ENCODE measurements at places on chromosomes 6 and 20.

- DNase-seq = no peak
Observed at GRCh38 chr6:31871046-31871659, 7.6 kb downstream of the SLC44A4 start.

DNA sequence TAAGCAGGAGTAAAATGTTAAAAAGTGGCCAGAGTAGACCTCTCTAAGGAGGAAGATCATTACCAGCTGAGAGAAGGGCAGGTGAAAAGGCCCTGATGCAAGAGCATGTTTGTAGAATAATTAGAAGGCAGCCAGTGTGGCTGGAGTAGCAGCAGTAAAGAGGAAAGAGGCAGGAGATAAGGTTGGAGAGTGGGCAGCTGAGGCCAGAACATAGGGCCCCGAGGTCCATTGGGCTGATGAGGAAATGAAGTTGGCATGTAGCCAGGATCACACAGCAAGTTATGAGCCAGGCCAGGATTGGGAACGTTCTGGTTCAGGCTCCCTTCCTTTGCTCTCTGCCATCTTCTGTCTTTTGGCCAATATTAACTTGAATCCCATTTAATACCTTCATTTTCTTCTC, 51.6 kb downstream of the RALY start:
- no peak for DNase-seq

DNA sequence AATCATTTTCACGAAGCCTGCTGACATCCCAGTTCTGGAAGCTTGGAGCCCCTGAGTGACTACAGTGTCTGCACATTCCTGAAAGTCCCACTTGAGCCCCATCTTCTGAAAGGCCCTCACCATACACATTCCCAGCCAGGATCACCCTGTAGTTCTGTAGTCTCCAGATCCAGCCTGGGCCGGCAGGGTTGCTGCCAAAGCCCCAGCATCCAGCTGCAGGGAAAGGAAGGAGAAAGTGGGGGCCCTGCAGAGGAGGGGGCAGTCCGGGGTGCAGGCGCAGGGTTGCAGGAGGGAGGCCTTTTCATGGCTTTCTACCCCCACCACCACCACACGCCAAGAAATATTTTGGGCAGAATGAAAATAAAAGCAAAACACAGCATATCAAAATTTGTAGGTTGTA, 26.0 kb downstream of the MDFI start:
- no peak for DNase-seq

DNA sequence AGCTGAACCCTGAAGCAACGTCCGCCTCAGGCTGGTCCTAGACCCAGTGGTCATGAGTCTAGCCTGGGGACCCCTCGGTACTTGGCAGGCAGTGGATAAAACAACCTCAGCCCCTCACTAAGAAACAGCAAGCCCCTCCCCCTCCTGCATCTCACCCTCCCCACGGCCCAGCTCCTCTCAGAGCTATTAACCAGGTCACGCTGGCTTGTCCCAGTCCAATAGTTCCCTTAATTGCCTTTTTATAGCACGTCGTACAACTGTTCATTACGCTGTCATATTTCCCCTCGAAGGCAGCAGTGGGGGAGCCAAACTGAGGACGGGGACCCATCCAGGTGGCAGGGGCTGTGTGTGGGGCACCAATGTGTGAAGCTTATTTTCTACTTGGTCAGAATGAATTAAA, 8.6 kb upstream of the SLC32A1 start:
- DNase-seq = no peak

DNA sequence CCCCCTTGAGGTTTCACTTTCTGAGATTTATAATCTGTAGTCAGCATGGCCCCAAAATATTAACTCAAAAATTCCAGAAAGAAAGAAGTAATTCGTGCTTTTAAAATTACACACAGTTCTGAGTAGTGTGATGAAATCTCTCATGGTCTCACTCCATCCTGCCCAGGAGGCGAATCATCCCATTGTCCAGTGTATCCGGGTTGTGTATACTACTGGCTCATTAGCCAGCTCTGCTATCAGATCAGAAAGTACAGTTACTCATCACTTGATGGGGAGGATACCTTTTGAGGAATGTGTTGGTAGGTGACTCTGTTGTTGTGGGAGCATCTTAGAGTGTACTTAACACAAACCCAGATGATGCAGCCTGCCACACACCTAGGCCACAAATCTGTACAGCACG, 65.2 kb downstream of the CDC5L start:
- DNase-seq = no peak

- DNase-seq = no peak
Observed at GRCh38 chr6:80148220-80148619, 41.7 kb downstream of the BCKDHB start.

DNA sequence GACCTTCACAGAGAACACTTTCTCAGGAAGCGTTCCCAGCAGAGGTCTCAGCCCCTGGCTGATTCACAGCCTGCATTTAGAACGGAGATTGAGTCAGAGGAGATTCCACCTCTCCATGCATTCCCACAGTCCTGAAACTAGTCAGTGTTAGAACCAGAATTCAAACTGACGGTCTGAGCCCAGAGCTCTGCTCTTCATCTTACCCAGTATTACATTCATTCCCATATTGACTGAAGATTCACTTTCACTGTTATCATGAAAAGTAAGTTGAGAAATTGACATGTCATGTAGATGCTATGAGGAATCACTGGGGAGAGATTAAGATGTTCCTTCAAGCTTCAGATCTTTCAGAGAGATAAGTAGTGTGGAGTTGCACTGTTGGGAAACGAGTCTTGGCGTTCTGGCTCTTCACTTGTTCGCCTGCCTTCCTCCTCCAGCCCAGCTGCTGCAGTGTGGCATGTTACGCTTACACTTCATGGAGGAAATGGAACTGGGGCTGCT, 28.3 kb downstream of the MAS1 start:
- no peak for DNase-seq

- DNase-seq = no peak
Observed at GRCh38 chr20:9635750-9636149, 121.4 kb downstream of the LAMP5 start.

DNA sequence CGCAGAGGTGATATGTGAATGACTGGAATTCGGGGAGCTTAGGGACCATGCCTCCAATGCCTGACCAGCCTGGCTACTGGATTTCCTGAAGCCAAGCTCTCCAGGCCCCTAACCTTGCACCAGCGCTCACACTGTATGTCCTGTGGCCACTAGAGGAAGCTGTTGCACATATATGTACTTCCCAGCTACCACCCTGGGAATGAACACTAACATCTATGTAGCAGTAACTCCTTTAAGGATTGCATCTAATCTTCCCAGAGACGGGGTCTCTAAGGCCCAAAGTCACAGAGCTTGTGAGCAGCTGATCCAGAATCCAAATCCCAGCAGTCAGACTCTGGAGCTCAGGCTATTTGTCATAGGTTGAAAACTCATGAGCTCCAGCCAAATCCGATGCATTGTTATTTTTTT, 20.4 kb upstream of the BPIFB1 start:
- peak; percentile 94 for DNase-seq

- no peak for DNase-seq
Observed at GRCh38 chr6:87656857-87657256, 45.2 kb downstream of the AKIRIN2 start.

GRCh38 chr6:107803957-107804356, 20.2 kb downstream of the SCML4 start:
- no peak for DNase-seq

DNA sequence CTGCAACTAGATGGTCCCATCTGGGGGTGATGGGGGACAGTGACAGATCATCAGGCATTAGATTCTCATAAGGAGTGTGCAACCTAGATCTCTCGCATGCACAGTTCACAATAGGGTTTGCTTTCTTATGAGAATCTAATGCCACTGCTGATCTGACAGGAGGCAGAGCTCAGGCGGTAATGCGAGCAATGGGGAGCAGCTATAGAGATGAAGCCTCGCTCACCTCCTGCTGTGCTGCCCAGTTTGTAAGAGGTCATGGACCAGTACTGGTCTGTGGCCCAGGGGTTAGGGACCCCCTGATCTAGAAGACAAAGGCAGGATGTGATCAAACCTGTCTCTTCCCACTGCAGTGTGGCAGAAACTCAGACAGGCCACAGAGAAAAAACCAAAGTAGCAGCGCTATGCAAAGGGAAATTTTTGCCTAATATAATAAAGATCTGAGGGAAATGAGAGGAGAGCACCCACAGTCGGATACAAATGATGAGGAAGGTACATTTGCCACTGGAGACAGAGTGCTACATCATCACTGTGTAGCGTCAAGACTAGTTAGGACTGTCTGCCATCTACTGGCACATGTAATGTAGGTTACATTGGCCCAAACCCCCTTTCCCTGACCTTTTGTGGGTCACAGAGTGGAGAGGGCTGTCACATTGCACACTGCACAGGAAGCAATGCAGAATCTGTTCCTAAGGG, 4.1 kb upstream of the LY86 start:
- DNase-seq = no peak

GRCh38 chr20:51584737-51585136, 42.2 kb upstream of the NFATC2 start:
- no peak for DNase-seq

- DNase-seq = no peak
Observed at GRCh38 chr6:10962673-10963072, 75.8 kb downstream of the SYCP2L start.

GRCh38 chr6:5968817-5969734, 37.6 kb downstream of the NRN1 start:
- peak; percentile 11 for DNase-seq

DNA sequence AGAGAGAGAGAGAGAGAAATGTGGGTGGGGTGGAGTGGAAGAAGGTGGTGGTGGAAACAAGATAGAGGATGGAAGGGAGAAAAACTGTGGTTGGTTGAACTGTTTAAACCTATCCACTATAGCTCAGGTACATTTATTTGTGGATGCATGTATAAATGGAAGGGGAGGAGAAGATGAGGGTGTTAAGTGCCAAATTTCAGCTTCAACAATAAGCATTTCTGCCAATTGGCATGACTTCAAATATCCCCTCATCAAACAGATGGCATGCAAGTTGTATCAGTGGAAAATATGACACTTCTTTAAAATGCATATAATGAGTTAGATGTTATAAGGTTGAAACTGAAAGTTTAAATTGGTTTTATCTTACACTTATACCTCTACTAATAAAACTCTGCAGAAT, 216.1 kb downstream of the LMBRD1 start:
- no peak for DNase-seq

DNA sequence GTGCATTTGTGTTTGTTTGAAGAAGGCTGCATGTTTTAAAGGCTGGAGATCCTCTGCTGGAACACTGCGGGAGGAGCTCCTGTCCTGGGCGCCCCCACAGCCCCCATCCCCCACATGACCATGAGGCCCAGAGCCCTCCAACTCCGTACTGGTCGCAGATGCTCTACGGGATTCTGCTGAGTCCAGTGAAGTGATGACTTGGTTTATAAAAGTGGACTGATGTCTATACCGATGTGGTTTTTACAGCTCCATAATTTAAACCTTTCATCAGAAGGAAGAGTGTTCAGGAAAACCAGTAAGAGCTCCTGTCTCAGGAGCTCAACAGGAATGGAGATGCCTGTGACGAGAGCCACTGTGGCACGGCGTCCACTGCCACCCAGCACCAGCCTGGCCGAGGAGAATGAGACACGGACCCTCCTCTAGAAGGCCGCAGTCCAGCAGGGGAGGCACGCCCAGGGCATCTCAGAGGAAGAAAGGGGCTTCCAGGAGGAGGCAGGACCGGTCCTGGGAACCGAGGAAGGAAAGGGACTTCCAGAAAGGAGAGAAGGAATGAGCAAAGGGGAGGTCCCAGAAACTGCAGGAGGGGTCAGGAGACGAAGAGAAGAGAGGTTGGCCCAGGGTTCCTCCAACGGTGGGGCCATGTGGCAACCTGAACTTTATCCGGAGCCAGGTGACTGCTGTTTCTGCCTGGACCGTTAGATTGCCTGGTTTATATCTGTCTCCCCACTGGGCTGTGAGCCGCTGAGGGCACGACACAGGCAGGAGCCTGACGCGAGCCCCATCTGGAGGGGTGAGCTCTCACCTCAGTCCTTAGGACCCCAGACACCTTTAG, 26.9 kb downstream of the BFSP1 start:
- DNase-seq = no peak

- DNase-seq = peak; percentile 39
Observed at GRCh38 chr6:105900125-105900937, 185.8 kb upstream of the PRDM1 start.

- DNase-seq = no peak
Observed at GRCh38 chr20:1286267-1287024, 20.4 kb downstream of the SNPH start.

GRCh38 chr6:119241111-119241465, 108.5 kb downstream of the MAN1A1 start:
- no peak for DNase-seq

- DNase-seq = no peak
Observed at GRCh38 chr20:23084845-23085365, 1.2 kb downstream of the CD93 start.

DNA sequence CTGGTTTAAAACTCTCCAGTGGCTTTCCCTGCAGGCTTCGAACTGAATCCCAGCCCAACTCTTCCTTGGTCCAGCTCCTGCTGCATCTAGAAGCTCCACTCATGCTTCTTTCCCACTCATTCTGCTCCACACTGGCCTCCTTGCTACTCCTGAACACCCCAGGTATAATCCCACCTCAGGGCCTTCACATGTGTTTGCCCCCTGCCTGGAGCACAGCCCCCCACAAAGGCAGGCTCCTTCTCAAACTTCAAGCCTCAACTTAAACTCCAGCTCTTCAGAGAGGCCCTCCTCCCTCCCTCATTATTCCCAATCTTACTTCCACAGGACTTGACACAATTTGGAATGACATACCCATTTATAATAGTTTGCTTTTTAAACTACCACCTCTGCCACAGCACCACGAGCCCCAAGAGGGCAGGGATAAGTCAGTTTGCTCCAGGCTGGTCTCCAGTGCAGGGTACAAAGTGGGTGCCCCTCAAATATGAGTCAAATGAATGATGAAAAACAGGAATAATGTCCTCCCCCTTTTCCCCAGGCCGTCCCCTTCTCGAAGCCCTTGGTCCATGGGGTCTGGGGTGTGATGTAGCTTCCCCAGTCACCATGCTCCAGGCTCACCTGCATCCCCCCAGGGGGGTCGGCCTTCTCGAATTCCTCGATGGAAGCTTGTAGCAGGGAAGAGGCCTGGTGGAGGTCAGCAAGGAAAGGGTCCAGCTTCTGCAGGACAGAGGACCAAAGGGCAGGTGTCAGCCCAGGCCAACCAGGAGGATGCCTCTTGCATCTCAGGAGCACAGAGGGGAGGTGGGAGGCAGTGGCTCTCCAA, 37.4 kb downstream of the KIAA1755 start:
- DNase-seq = no peak

- DNase-seq = no peak
Observed at GRCh38 chr20:34365765-34366213, 2.7 kb downstream of the ITCH start.

DNA sequence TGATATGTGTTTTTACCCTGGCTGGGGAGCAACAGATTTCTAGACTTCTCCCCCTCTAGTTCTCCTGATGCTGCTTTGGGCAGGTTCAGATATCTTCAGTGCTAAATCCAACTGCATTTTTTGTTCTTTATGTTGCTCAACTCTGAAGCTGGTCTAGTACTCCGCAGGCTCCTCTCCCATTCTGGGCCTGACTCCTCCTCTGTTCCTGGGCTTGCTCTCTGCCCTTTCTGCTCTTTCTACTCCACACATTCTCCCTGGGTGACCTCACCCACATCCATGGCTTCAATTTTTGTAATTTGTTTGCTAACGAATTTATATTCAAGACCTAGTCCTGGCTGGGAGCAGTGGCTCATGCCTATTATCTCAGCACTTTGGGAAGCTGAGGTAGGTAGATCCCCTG, 6.4 kb downstream of the FYN start:
- no peak for DNase-seq

Measured in pons (tissue), 1 donor.